RPMI7951 (cell line): ENCODE measurements at places on chromosomes 12 and 14. TPM values are rescaled to one million over a fixed set of nuclear protein-coding genes. Genes with fewer than 3 reads are reported as not detected.

GCH1 gene
- total RNA-seq: 1.3 and 3.5 TPM in 2 replicates

TAS2R9 gene
- total RNA-seq: not detected in 2 replicates

- no peak for DNase-seq
These were observed 323.6 kb downstream of the PCNX1 start for GRCh38 chr14:71230897-71231296.

DNA sequence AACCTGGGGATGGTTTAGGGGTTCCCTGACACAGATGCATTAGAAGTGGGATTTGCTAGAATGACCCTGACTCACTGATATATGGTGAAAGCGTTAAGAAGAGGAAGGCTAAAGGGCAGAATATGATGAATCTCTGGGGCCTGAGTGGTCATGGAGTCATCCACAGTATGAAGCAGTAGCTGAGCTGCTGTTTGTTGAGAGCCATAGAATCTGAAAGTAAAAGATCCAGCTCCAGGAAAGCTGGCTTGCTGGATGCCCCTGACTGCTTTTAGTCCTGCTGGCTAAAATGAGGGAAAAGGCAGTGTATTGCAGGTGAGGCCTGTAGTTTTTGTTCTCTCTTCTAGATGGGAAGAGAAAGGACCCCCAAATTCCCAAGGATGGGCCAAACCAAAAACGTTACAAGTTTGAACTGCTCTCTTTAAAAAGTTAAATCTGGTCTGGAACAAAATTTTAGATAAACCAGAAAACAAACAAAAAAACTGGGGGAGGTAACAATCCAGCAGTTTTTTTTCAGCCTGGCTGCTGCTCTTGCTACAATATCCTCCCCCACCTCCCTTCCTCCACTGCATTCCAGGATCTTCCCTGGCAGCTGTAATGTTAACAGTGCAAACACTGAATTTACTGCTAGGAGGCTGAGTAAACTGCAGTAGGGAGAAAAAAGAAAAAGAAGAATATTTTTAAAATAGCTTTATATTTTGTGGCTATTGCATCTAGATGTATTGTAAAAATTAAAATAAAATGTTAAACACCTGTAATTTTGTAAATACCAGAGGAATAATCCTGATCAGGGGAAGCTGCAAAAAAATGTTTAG lies 16.5 kb downstream of the SEL1L start:
- no peak for DNase-seq
